HEK293T (cell line): ENCODE measurements at places on chromosomes 1 and 21.
A peak's percentile ranks its signal among the peaks of the same experiment; 100 is the strongest.

GRCh38 chr21:45393833-45394638 lies 10.9 kb upstream of the COL18A1 start:
- DNase-seq = no peak

GRCh38 chr1:44681905-44682882 lies 7.7 kb downstream of the ARMH1 start:
- DNase-seq = no peak

GRCh38 chr21:45801989-45802388 lies 158.5 kb downstream of the PCBP3 start:
- no peak for DNase-seq

DNA sequence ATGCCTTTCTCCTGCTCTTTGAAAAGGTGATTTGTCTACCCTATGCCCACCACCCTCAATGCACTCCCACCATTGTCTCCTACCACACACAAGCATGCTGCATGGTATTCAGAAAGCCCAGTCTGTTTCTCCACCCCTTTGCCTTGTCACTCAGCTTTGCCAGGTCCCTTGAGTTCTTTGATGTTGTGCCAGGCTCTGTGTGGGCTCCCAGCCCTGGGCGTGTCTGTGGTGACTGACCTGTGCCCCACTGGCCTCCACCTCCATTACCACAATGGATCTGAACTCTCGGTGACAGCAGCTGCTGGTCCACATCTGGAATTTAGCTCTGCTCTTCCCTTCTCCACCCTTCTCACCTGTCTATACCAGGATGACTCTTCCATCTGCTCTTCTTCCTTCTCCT lies 34.9 kb downstream of the ATP2B4 start:
- no peak for DNase-seq

- DNase-seq = no peak
Observed at GRCh38 chr1:61011561-61012263, 70.6 kb upstream of the NFIA start.

DNA sequence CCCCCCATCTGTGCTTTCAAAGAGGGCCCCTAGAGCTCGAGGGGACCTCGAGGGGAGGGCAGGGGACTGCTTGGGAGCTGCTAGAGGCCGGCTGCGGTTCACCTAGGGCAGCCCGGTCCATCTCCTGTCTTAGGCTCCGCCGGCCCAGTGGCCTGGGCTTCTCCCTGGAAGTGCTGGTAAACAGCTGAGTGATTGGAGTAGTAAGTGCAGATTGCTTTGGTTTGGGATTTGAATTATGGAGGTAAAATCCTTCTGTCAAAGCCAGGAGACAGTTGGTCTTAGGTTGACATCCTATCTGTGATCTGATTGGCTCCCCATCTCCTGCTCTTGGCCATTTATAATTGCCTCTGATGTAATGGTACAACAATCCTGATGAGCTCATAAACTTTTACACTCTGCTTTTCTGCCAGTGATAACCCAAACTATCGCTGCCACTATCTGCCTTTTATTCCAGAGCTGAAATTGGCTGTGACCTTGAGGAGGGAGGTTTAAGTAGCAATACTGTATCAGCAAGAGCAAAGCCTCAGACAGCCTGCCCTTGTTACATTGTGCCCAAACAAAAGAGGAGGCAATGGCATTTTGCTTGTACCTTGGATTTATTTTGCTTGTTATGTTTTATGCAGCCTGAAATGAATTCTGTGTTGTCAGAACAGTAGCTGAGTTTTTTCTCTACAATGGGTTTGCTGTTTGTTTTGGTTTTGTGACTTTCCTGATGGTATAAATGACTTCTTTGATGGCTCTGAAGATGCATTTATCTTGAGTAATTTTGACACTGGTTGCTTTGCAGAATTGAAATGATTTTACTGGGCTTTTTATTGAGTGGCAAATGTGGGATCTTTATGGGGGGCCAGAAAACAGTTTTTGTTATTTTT lies 2.4 kb downstream of the ARID1A start:
- DNase-seq = peak; percentile 68

DNA sequence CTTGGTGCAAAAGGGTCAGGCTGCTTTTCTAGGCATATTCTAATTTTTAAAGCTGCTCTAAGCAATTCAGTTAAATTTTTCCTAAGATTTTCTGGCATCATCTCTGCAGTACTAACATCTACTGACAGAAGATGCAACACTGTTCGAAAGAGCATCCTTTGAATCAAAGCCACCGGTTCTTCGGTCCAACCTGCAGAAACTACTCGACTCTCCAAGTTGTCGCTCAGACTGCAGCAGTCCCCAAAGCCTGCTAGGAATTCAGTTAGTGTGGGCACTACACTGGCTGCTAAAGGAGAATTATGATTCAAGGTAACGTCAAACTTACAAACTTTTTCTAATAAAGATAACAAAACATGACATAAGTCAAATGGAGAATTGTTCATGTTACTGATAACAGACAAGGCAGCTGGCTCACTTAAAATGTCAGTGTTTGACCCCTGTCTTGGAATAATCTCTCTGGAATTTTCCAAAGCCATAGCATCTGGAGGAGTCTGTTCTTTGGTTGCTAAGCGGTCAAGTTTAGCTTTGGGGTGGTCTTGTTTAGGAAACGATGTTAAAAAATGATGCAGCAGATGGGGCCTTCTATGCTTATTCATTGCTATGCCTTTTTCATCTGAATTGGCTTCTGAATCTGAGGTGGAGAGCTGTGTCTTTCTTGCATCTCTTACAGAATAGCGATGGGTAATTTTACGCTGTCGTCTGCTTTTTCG lies 56.9 kb downstream of the LYST start:
- no peak for DNase-seq

DNA sequence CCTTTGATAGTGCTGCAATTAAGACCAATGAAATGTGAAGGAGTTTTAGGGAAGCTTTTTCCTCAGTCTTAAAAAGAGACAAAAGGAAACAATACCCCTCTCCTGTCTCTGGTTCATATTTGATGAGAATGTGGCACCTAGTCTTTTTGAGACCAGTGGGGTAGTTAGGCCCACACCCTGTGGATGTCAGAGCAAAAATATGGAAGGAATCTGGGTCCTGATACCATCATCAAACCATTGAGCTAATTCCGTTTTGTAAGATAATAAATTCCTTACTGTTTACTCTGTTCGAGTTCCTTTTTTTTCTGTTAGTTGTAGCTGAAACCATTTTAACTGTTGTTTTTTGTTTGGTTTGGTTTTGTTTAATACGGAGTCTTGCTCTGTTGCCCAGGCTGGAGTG lies 33.3 kb downstream of the PTPRC start:
- DNase-seq = no peak

GRCh38 chr1:57410508-57410907 lies 13.4 kb downstream of the DAB1 start:
- DNase-seq = no peak

GRCh38 chr1:213680677-213681325 lies 307.0 kb upstream of the PROX1 start:
- no peak for DNase-seq

GRCh38 chr21:35159881-35160280 lies 110.8 kb upstream of the RUNX1 start:
- DNase-seq = no peak

GRCh38 chr1:198122693-198123092 lies 34.1 kb upstream of the NEK7 start:
- no peak for DNase-seq

- DNase-seq = no peak
Observed at GRCh38 chr1:84086189-84086588, 57.9 kb upstream of the PRKACB start.

GRCh38 chr1:41777695-41778094 lies 141.0 kb downstream of the HIVEP3 start:
- DNase-seq = no peak

GRCh38 chr1:31765041-31765467 lies 914 bp upstream of the ADGRB2 start:
- DNase-seq = peak; percentile 52

- no peak for DNase-seq
Observed at GRCh38 chr1:68328490-68328889, 96.2 kb upstream of the WLS start.

DNA sequence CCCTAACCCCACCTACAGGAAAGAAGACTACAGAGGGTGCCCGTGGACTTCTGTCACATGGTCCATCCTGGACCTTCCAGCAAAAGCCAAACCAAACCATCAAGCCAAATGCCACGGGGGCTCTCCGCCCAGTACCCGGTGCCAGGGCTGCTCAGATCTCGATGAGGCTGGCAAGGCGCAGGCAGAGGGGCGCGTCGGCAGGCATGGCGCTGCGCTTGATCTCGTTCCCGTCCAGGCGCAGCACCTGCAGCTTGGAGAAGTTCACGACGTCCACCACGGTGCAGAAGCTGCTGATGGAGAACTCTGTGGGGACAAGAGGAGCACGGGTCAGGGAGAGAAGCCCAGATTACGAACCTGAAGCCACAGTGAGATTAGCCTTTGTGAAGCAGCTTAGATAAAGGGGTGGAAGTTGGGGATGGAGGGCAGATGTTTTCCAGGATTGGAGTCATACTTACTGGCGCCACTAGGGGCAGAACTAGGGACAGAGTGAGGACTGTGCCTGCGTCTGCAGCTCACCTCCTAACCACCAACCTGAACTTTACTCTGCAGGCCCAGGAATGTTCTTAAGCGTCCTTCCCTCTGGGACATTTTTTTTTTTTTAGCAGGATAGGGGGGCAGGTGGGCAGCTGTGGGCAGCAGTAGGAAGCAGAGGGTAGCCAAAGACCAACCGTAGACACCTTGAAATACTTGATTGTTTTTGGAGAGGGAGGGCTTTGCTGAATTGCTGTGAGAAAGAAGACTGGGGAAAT lies 8.6 kb downstream of the FMOD start:
- peak; percentile 86 for DNase-seq

DNA sequence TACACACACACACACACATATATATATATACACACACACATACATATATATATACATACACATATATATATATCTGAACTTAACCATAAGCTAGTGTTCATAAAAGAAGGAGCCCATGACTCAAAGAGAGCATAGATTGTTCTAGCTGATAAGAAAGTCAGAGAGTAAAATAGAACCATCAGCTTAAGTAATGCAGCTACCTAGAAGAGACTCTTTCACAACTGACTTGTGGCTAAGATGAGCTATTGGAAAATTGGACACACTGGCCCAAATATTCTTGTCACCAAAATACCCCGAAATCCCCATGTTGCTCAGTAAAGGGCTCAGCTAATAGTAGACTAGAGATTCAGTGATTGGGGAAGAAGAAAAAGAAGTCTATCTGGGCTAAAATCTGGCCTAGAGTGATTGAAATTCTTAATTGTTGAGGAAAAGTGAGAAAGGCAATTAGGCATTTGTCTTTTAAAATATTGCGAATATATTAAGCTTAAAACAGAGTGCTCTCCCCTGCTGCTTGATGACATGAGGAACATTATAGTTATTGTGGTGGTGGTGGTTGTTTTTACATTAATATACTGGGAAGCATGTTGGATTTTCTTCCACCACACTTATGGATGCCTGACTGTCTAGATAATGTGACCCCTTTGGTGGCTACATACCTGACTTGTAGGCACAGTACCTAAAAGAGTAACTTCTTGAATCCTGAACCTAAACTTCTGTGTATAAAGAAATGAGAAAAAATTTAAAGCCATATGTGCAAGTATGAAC lies 6.3 kb downstream of the SLAMF1 start:
- no peak for DNase-seq
